ENCODE measurements at places on chromosomes 16 and 17. TPM values are rescaled to one million over a fixed set of nuclear protein-coding genes. Genes with fewer than 3 reads are reported as not detected.

DPEP2 gene
- not detected for total RNA-seq

TMEM95 gene
- not detected for total RNA-seq

DNA sequence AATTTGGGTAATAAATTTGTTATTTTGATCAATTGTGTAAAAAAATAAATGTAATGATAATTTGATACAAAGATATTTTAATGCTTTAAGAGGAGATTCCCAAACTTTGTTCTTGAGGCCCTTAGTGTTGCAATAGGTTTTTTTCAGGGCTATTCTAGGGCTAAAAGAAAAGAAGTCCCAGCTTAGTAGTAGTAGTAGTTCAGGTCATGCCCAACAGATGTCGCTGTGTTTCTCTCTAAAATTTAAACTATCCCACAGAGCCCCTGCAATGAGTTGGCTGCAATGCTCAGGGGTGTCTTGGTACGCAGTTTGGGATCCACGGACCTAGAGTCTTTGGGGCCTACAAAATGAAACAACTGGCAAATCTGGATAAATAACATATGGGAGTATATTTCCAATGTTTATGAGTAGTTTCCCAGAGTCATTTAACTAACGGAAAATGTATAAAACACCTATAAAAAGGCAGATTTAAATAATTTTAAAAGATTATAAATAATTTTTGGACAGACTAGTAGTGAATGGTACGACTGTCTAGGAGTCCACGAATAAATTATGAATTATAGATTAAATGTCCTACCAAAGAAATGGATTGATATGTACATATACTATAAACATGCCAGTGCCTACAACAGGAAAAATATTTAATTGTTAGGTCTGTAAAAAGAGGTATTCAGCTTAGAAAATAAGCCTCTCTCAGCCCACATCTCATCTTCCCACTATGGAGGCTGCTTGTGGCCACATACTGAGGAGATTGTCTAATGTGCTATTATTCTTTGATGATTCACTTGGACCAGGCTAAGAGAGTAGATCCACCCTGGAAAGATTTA, 228.5 kb upstream of the PMFBP1 start:
- no peak for DNase-seq

- DNase-seq = no peak
Measured at GRCh38 chr16:70534971-70535370, 11.4 kb downstream of the SF3B3 start.

SLC16A6 gene
- total RNA-seq = 0.38 TPM

DNA sequence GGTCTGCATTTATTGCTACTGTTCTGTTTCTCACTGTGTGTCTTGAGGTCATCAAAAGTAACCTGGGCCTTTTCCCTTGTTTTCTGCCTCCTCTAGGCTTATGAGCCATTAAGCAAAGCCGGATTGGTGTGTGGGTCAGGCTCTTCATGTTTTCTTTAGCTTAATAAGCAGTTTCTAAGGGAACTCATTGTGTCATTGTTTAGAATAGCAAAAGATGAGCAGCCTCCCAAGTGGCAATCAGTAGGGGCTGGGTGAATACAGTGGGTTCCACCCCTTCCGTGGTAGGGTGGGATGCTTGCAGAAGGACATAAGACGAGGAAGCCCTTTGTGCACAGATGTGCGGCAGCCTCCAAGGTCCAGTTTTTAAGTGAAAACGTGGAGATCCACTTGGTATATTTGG, 34.5 kb downstream of the ABCC1 start:
- DNase-seq = no peak

DNA sequence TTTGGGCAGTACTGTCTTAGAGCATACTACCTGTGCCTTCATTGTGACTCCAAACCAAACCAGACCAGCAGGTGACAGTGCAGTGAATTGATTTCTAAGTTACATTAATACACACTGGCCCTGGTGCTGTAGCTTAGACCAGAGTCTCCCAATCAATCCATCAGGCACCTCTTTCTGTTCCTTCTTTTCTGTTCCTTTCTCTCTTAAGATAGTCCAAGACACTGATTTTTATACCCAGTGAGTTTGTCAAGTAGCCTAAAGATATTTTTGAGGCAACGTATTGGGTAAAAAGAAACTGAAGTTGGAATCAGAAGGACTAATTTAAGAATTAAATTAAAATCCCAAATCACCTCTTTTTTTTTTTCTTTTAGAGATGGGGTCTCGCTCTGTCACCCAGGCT, 43.1 kb downstream of the ABAT start:
- no peak for DNase-seq

- DNase-seq = no peak
Measured at GRCh38 chr17:74555427-74555940, 9.6 kb upstream of the CD300C start.

GRCh38 chr17:16937431-16937830, 34.5 kb downstream of the TNFRSF13B start:
- DNase-seq = no peak

P2RX5 gene
- total RNA-seq = 6.0 TPM

PDIA2 gene
- not detected for total RNA-seq

- no peak for DNase-seq
Measured at GRCh38 chr17:82257473-82257872, 16.0 kb downstream of the CSNK1D start.

ATP2C2 gene
- 17.1 TPM for total RNA-seq

NFAT5 gene
- total RNA-seq = 29.1 TPM

GDPD3 gene
- 0.50 TPM for total RNA-seq

DNA sequence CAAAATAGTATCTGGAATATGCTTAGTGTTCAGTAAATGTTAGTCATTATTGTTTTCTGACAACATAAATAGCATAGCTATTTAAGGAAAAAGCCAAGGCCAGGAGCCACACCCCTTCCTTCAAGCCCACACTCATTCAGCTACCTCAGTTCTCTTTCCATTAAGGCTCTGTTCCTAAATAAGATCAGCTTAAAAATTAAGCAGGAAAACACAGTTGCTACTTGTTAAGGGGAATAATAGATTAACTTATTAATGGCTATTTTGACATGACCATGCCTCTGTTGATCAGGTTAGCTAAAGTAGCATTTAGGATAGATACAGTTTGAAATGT, 158.1 kb downstream of the CHD9 start:
- DNase-seq = no peak

DNA sequence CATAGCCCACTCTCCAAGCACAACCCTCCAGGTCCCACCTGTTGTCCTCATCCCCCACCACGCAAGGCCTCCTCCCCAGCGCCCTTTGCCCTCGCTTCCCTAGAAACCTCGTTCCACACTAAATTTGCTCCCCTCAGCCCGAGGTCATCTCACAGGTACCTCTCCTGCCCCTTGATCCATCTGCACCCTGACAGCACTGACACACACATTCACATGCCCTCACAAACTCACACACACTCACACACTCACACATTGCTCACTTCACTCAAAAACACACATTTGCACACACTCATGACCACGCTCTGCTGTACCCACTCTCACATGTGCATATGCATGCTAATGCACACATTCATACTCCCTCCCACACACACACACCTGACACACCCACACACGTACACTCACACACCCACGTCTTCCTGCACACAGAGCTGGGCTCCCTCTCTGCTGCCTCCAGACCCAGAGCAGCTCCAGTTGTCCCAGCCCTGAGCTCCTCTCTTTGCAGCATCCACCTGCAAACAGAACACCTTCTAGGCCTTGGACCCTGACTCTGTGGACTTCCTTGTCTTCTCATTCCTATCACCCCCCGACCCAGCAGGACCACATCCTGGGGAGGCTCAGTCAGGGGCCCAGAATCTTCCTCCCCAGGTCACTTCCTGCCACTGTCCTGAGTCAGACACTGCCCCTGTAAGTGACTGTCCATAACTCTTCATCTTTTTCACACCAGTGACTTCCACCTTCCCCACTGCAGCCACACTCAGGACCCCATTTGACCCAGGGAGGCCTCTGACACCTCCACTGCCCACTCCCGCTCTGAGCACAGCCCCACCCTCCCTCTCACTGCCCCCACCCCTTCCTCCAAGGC, 4.9 kb downstream of the ASGR2 start:
- no peak for DNase-seq

PRSS53 gene
- 2.1 TPM for total RNA-seq

DNA sequence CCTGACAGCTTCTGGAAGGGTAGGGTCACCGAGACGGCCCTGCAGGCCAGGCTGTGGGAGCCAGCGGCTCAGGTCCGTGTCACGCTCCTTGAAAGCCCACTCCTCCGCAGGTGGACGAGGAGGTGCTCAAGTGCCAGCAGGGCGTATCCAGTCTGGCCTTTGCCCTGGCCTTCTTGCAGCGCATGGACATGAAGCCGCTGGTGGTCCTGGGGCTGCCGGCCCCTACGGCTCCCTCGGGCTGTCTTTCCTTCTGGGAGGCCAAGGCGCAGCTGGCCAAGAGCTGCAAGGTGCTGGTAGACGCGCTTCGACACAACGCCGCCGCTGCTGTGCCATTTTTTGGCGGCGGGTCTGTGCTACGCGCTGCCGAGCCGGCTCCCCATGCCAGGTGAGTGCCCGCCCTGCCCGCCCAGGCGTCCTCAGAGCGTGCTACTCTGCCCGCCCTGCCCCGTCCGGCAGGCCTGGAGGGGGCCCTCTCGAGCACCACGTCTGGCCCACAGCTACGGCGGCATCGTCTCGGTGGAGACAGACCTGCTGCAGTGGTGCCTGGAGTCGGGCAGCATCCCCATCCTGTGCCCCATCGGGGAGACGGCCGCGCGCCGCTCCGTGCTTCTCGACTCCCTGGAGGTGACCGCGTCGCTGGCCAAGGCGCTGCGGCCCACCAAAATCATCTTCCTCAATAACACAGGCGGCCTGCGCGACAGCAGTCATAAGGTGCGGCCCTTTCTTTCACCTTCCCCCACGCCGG, 1.3 kb downstream of the NAGS start:
- no peak for DNase-seq

- peak; percentile 1 for DNase-seq
Measured at GRCh38 chr17:11144358-11145233, 96.4 kb upstream of the SHISA6 start.

- no peak for DNase-seq
Measured at GRCh38 chr17:31462261-31462660, 70.8 kb downstream of the RAB11FIP4 start.

B9D1 gene
- 19.0 TPM for total RNA-seq

DNA sequence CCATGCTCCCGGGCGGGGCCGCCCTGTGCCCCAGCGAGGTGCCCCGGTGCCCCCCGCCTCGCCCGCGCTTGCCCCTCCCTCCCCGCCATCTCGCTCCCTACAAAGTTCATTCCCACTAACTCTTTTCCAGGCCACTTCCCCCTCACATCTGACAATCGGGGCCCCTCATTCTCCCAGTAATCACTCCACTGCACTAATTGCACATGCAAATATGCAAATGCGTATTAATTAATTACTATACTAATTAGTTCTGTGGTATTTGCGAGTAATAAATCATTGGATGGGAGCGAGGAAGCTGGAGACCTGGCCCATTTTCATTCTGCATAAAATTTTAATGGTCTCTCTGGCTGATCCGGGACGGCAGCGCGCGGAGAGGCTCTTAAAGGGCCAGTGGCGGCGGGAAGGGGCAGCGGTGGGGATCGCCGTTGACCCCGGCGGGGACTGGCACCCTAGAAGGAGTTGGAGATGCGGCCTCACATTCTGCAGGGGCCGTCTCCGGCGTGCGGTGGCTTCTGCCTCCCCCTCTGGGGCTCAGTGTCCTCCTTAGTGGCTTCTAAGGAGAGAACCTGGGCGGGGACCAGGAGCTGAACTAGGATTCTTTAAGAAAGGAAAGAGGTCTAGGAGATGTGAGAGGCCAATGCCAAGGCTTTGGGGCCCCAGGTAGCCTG, 8.4 kb upstream of the PPP1R1B start:
- no peak for DNase-seq

GRCh38 chr17:43175213-43176118, 4.5 kb downstream of the NBR1 start:
- no peak for DNase-seq

SAP30BP gene
- total RNA-seq = 59.6 TPM

- DNase-seq = no peak
Measured at GRCh38 chr16:84339311-84339710, 29.0 kb upstream of the ATP2C2 start.

DNA sequence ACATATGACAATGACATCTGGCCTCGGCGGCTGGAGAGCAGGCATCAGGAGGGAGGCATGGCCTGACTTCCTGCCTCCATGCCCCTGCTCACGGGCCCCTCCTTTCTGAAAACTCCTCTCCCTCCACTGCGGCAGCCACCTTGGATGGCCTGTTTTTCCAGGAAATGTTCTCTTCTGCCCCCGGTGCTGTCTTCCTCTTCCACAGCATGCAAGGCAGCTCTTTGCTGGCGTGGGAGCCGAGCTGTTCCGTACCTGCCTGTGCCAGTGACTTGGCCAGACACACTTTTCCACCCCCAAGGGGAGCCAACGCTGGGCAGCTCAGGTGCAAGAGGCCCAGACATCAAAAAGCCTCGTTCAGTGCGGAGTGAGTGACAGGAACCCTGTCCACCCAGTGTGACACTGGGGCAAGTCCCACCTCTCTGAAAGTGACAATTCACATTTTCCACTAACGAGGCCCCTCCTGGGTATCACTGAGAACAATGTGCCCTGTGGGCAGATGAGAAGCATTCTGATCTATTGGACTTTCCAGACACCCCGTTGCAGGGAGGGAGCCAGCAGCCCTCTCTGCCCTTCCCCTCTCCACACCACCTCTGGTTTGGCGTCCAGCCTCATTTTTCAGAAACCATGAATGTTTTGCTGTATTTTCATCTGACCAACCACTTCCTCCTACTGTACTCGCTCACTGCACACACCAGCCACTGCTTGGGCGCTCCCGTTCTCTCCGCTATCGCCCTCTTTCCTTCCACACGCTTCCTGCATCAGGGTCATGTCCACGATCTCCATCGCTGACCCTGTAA, 31.2 kb downstream of the NSMCE1 start:
- no peak for DNase-seq

COA3 gene
- total RNA-seq = 49.4 TPM

GAS2L2 gene
- total RNA-seq = not detected

DNA sequence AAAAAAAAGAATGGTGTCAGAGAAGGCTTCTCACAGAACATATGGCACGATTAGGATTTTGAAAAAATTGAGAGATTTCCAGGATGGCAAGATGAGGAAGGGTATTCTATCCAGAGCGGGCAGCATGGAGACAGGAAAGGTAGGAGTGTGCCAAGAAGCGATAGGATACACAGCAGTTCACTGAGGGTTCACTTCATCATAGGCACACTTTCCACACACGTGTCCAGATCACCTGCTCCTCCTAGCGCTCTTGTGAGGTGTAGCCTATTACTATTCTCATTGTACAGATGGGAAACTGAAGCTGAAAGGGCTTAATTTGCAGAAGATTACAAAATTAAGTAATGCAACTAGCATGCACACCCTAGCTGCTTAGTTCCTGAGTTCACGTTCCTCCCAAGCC, 6.2 kb upstream of the ELAC2 start:
- no peak for DNase-seq

KRT17 gene
- total RNA-seq = 208 TPM

EFNB3 gene
- total RNA-seq = 4.7 TPM

DNA sequence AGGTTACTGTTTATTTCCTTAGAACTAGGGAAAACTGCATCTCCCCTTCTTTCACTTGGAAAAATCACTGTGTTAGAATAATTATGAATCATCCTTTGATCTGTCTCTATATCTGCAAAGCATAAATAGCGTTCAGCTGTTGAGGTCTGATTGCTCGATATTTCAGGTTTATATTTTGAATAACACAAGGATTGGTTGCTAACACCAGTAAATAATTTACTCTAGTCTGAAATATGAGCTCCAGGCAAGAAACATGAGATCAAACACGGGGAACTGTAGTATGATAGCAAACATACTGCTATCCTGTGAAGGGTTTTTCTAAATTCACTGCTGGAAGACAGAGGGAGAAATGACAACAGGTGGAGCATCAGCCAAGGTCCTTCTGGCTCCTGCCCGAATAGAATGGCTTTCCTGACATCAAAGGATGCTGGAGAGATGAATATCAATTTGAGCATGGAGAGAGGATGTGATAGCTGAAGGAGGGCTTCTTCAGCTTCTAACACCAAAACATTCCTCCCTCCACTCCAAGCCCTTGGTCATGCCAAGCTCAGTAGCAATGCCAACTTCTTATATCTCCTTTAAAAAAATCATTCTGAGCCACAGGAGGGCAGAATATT, 450.3 kb downstream of the SHISA9 start:
- peak; percentile 5 for DNase-seq
